ENCODE measurements at places on chromosomes 1 and 21. TPM values are rescaled to one million over a fixed set of nuclear protein-coding genes. Genes with fewer than 3 reads are reported as not detected.

- ATAC-seq = no peak
Measured at GRCh38 chr1:5156416-5157120, 502.2 kb downstream of the AJAP1 start.

GRCh38 chr21:28345934-28346333 lies 646.7 kb downstream of the LTN1 start:
- no peak for ATAC-seq

GRCh38 chr1:23178414-23178813 lies 9.8 kb upstream of the LUZP1 start:
- ATAC-seq = no peak

GSTM3 gene
- total RNA-seq = 30.2 TPM

Data from activated T-helper 17 cell treated with anti-CD3 and anti-CD28 coated beads, Interleukin-2, amount 50 U/mL, for 72 hours (primary cell).